Lung (tissue), 17 donors: ENCODE measurements at places on chromosomes 2 and 18. TPM values are rescaled to one million over a fixed set of nuclear protein-coding genes. Genes with fewer than 3 reads are reported as not detected.

DNA sequence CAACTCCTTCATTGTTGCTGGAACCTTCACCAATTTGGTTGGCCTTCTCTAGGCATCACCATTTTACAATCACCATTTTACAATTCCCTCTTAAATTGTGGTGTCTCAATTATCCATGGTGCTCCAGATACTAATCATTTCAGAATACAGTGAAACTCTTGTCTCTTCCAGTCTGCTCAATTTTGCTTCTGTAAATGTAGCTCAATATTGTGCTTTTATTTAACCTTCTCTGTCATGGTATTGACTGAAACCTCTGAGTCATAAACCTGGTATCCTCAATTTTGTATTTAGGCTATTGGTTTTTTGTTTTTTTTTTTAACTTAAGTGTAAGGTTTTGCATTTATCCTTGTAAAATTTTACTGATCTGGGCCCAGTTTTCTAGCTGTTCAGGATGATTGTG, 16.1 kb downstream of the STRADB start:
- H3K27me3 ChIP-seq, result no peaks in the 10 kb centered on the region
- H3K36me3 ChIP-seq, result peaks cover 50% of the 10 kb centered on the region
- H3K4me1 ChIP-seq, result peaks cover 2% of the 10 kb centered on the region
- no peak overlapping the region for H3K4me3 ChIP-seq

Gene TRABD2A
- 3.1 TPM for total RNA-seq

GRCh38 chr18:2302628-2303516, 268.4 kb downstream of the METTL4 start:
- no peak for DNase-seq
- no peak overlapping the region for H3K4me3 ChIP-seq
- H3K27ac ChIP-seq, result no peak overlapping the region
- H3K36me3 ChIP-seq, result no peaks in the 10 kb centered on the region
- H3K27me3 ChIP-seq, result no peaks in the 10 kb centered on the region

DNA sequence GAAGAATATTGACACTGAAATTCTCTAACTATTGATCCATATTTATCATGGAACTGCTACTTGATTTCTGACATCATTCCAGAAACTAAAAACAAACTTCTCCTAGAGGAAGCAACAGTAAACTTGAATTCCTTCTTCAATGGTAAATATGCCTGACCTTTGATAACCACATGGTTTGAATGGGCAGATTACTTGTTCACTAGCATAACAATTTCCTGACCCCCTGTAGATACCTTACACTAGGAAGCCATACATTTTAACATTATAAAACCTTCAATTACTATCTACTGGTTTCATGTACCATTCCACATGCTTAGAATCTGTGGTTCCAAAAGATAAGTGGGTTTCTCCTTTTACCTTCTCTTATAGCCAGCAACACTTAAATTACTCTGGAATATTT, 36.5 kb upstream of the DSG1 start:
- no peaks in the 10 kb centered on the region for H3K36me3 ChIP-seq
- H3K27me3 ChIP-seq, result no peaks in the 10 kb centered on the region
- H3K4me3 ChIP-seq, result no peak overlapping the region
- no peak overlapping the region for H3K27ac ChIP-seq

Gene WDR35
- total RNA-seq, result 13.4 TPM

- H3K4me1 ChIP-seq, result no peaks in the 10 kb centered on the region
- H3K4me3 ChIP-seq, result no peak overlapping the region
Observed at GRCh38 chr2:18719978-18720775, 130.8 kb upstream of the NT5C1B start.

Gene GBX2
- not detected for total RNA-seq

GRCh38 chr2:14123436-14124103, 508.9 kb upstream of the LRATD1 start:
- DNase-seq, result peak; percentile 46
- H3K27me3 ChIP-seq, result no peaks in the 10 kb centered on the region
- no peak overlapping the region for H3K4me3 ChIP-seq
- H3K36me3 ChIP-seq, result no peaks in the 10 kb centered on the region
- H3K4me1 ChIP-seq, result no peaks in the 10 kb centered on the region

Gene STK16
- 16.2 TPM for total RNA-seq

DNA sequence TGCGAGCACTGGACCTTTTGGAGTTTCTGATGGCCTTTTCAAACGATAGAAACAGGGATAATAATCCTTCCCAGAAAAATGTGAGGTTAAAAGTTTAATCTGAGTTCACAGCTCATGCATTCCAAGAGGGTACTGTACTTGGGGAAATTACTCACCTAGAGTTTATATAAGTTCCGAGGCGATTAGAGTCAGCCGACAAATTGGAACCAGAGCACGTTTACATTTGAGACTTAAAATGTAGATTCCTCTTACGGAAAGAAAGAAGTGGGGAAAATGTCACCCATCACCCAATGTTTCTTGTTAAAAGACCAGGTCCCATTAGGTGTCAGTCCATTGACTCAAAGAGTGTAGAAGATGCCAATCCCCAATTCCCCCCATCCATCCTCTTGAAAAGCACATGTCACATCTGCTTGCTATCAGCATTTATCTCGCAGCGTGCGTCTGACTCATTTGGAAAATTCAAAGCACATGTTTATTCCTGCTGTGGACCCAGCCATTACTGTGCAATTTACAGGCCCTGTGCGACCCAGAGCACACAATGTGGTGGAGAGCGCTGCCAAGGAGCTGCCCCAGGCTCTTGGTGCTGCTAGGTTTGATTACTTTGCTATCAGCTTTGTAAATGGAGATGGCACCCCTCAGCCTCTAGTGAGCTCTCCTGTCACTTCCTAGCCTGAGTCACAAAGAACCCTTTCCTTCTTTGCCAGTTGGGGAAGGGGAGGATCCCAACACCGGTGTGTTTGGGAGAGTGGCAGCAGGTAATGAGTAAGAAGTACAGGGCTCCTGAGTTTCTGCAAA, 104.8 kb downstream of the COLEC12 start:
- H3K27ac ChIP-seq, result peak overlapping the region; percentile 24
- H3K4me1 ChIP-seq, result peaks cover 3% of the 10 kb centered on the region
- no peak overlapping the region for H3K4me3 ChIP-seq
- peak; percentile 31 for DNase-seq
- H3K27me3 ChIP-seq, result no peaks in the 10 kb centered on the region
- no peaks in the 10 kb centered on the region for H3K36me3 ChIP-seq

Gene ARHGAP28
- total RNA-seq, result 123 TPM

DNA sequence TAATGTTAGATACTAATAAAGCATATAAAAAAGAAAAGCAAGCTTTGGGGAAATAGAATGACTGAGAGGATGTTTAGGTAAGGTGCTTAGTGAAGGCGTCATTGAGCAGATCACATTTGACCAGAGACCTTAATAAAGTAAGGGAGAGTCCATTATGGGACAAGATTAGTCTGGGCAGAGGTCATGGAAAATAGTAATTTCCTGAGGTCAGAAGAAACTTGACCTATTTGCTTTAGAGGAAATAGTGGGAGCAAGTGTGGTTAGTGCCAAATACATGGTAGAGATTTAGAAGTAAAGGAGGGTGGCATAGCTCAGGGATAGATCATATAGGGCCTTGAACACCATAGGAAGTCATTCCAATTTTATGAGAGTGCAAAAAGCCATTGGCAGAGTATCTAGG, 24.5 kb upstream of the SLC8A1 start:
- H3K4me3 ChIP-seq, result no peak overlapping the region
- no peaks in the 10 kb centered on the region for H3K4me1 ChIP-seq
- no peaks in the 10 kb centered on the region for H3K36me3 ChIP-seq

GRCh38 chr2:175626796-175627195, 375.3 kb downstream of the LNPK start:
- no peaks in the 10 kb centered on the region for H3K36me3 ChIP-seq
- no peak for DNase-seq
- no peaks in the 10 kb centered on the region for H3K27me3 ChIP-seq
- H3K4me1 ChIP-seq, result peaks cover 6% of the 10 kb centered on the region
- no peak overlapping the region for H3K27ac ChIP-seq

DNA sequence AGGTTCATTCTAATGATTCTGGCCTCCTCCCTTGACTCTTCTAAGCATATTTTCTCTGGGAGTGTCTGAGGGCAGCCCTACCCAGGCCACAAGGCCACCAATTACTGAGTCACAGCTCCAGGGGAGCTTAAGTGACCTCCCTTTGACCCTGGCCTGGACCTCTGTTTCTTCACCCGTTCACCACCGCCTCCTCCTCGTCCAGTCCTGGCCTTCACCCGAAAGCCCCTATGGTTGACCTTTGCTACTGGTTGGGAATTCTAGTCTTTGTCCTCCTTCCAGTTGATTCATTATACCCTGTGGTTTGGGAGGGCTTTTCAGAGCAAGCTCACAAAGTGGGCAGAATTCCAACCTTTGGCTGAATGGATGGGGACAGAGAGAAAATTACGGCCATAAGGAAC, 72.6 kb downstream of the NRP2 start:
- DNase-seq, result peak; percentile 67
- no peak overlapping the region for H3K4me3 ChIP-seq
- H3K27ac ChIP-seq, result no peak overlapping the region
- no peaks in the 10 kb centered on the region for H3K27me3 ChIP-seq

Gene LIMS4
- 0.55 TPM for total RNA-seq

- no peak for DNase-seq
- H3K27ac ChIP-seq, result no peak overlapping the region
- no peak overlapping the region for H3K4me3 ChIP-seq
- no peaks in the 10 kb centered on the region for H3K36me3 ChIP-seq
- no peaks in the 10 kb centered on the region for H3K27me3 ChIP-seq
- H3K4me1 ChIP-seq, result no peaks in the 10 kb centered on the region
Observed at GRCh38 chr2:32865399-32866068, 81.2 kb upstream of the LTBP1 start.

Gene SETBP1
- total RNA-seq, result 30.7 TPM

- no peak for DNase-seq
- H3K36me3 ChIP-seq, result peaks cover 18% of the 10 kb centered on the region
- H3K27me3 ChIP-seq, result no peaks in the 10 kb centered on the region
- no peak overlapping the region for H3K27ac ChIP-seq
- no peak overlapping the region for H3K4me3 ChIP-seq
Observed at GRCh38 chr2:3480352-3481010, 38.9 kb downstream of the ADI1 start.
